ENCODE measurements at places on chromosomes 5 and 9.

DNA sequence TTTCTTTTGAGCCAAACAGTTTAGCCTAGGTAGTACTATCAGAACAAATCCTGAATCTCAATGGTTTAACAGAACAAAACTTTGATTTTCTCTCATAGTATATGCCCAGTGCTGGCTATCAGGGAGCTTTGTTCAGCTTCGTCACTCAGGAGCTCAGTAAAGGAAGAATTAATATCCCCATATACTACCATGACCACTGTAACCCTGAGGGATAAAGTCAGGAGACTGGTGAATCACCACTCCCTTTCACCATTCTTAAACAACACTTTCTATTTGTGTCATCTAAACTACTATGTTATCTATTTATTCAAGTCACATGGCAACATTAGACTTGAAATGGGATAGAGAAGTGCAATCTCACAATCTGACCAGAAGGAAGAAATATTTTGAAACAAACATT, 522.6 kb upstream of the COX7C start:
- no peak for DNase-seq

- no peak for DNase-seq
These were observed 76.6 kb downstream of the PAPPA start for GRCh38 chr9:116230051-116230632.

DNA sequence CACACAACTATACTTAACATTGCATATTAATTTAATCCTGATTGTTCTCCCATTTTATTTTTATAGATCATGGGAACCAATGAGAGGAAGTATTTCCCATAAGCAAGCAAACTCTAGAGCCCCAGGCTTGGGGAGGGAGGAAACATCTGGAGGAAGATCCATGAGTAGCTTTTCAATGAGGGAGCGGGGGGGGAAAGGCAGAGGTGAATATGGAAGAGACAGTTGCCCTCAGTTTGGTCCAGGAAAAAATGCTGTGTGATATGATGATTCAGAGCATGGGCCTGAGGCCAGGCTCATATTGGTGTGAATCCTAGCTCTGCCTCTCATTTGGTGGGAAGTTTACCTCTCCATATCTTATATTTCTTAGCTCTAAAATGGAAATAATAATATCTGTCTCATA, 42.2 kb upstream of the ALDOB start:
- peak; percentile 59 for DNase-seq

DNA sequence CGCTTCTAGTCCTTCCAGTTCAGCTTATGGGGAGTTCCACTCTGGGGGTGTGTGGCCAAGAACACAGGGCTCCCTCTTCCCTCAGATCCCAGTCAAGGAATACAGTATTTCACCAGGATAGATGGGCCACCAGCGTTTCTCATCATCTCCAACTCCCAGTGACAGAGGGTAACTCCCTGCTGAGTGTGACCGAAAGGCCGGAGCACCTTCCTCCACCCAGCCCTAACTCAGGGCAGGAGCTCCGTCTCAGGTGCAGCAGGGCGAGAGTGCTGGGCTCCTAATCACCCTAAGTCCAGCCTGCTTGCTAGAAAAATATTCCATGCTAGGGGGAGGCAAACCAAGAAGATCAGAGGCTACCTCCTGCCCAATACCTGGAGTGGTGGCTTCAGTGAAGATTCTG, 102.6 kb downstream of the ADAMTS2 start:
- no peak for DNase-seq

DNA sequence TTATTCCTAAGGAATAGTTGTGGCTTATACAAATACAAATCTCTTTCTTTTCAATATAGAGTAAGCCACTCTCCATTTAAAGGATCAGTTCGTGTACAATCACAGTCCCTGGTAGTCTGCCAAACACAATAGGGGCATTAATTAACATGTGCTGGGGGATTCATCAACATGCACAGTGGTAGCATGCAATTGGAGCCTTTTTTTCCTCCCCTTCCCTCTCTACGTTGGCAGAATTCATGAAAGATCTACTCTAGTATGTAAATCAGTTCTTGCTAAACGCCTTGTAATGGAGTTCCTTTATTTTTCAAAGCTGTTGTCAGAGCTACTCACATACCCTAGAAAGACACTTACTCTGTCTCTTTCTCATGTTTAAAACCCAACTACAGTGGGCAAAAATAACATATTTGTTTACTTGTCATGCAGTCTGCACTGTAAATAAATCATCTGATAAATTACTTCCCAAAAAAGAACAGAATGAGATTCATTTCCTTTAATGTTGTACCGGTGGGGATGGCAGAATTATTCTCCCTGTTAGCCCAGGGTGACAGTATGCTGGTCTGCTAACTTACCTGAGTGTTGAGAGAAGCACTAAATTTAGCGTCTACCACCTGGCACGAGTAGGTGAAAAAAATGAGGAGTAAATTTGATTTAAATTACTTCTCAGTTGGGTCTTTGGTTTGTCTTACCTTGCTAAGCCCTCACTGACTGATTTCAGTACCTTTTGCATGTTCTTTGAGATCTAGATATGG, 341.5 kb upstream of the CCNH start:
- DNase-seq: no peak

DNA sequence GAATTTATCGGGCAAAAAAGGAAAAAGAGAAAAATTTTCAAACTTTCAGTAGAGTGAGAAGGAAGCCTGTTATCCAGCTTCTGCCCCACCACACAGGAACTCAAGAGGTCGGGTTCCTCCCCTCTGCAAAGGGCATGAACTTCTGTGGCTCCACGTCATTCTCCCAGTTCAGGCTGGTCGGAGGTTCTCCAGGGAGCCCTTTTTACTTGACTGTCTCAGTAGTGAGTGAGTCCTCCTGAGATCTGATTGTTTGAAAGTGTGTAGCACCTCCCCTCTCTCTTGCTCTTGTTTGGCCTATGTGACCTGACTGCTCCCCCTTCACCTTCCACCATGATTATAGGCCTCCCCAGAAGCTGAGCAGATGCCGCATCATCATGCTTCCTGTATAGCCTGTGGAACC, 9.7 kb downstream of the SPINK1 start:
- no peak for DNase-seq

- no peak for DNase-seq
These were observed 116.6 kb downstream of the FAM170A start for GRCh38 chr5:119745976-119746375.

GRCh38 chr9:137435381-137435891, 5.7 kb downstream of the ENTPD8 start:
- DNase-seq: no peak

DNA sequence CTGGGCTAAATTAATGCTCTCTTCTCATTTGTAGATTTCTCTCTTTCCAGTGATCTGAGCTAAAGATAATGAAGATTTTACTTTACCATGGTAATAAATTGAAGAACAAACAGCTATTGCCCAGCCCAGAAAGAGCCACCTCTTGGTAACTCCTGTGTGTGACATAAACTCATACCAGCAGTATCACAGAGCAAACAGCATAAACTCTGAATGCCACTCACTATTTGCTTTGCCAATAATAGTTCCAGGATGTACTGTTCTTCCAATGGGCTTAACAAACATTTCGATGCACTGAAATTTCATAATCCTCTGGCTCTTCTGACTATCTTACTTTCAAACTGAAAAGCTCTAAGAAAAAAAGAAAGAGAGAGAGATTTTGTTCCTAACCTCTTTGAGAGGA, 69.8 kb upstream of the RASEF start:
- DNase-seq: no peak

GRCh38 chr5:88885002-88885401, 2.0 kb upstream of the MEF2C start:
- peak; percentile 36 for DNase-seq

GRCh38 chr5:95915999-95916686, 45.5 kb downstream of the ELL2 start:
- DNase-seq: no peak

DNA sequence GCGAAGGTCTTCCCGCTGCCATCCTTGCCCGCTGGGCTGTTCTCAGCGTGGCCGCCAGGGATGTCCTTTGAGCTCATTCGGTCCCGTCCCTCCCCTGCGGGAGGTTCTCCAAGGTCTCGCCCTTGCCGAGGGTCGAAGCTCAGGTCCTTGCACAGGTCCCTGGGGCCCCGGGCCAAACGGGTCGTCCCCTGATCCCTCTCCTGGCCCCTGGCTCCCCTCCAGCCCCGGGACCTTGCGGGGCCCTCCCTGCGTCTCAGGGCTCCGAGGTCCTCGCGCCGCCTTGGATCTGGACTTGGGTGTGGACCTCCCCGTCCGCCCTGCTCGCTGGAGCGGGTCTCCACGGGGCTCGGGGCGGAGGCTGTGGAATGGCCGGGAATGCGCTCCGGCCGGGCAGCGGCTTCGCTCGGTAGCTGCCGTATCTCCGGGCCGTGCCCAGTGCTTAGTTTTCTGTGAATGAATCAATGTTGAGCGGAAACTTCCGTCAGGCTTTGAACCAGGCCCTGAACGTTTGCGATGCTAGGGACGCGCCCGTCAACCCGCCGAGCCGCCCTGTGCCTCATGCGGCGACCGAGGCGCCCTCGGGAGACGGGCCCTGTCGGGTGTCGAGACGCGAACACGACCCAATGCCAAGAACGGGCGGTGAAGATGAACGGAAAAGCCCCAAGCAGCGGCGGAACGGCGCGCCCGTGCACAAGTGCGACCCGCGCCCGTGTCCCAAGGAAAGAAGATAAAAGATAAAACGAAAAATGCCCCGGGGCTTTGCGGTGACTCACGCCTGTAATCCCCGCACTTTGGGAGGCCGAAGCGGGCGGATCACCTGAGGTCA, 780 bp downstream of the RNU6ATAC start:
- peak; percentile 77 for DNase-seq

DNA sequence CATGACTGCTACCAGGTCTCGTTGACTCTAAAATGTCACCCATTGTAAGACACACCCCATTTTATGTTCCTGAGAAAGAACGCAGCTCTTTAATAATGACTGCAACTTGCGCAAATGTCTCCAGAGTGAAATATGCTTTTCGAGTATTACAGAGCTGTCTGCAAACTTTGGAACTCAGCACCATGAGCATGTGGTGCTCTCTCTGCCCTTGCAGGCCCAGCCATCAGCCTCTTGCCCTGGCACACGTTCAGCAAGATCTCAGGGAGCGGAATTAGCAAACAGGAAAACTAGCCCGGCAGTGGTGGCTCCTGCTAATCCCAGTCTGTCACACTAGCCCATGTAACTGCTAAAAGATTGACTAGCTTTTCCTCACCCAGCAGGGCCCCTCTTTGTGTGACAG, 114.5 kb upstream of the SLC1A3 start:
- no peak for DNase-seq

DNA sequence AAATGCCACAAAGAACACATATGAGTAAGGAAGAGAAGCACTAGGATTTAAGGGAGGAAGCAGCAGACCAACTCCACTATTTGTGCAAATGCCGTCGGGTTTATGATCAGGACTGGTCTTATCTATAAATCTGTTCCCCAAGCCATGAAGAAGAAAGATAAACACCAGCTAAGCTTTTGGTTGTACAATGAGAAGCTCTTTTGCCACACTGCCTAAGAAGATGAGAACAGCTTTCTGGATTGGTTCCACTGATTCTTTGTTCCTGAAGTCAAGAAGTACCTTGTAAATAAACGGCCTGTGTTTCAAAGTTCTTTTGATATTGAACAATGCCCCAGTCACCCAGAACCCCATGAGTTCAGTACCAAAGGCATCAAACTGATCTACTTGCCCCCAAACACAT, 93.9 kb downstream of the RFX3 start:
- no peak for DNase-seq

DNA sequence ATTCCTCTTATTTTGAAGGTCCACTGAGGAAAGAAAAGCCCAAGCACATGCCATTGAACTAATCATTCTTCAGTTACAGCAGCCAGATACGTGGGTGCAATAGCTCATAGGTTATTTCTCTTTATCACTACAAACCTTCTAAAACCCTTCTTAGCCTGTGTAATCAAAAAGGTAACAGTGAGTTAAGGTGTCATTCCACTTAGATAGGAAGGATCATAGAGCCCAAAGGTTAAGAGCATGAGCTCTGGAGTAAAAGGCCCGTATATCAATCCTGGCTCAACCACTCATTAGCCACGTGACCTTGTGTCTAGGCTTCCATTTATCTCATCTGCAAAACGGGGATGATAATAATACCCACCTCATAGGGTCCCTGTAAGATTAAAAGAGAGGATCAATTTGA, 2.7 kb downstream of the GPX8 start:
- DNase-seq: no peak

DNA sequence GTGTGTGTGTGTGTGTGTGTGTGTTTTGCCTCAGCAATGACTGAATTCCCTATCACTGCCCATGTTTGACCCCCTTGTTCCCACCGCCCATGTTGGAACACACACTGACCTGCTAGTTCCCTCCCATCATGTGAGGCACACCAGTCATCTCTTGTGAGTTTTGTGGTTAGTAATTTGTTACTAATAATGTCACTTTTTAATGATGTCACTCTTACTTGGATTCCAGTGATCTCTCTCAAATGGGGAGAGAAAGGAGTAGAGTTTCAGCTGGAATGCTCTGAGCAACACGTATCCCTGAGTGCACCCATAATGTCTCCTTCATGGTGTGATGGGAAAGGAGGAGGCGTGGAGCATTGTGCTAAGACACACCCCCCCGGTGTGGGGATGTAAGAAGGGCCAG, 172.6 kb downstream of the SH3GL2 start:
- DNase-seq: no peak

DNA sequence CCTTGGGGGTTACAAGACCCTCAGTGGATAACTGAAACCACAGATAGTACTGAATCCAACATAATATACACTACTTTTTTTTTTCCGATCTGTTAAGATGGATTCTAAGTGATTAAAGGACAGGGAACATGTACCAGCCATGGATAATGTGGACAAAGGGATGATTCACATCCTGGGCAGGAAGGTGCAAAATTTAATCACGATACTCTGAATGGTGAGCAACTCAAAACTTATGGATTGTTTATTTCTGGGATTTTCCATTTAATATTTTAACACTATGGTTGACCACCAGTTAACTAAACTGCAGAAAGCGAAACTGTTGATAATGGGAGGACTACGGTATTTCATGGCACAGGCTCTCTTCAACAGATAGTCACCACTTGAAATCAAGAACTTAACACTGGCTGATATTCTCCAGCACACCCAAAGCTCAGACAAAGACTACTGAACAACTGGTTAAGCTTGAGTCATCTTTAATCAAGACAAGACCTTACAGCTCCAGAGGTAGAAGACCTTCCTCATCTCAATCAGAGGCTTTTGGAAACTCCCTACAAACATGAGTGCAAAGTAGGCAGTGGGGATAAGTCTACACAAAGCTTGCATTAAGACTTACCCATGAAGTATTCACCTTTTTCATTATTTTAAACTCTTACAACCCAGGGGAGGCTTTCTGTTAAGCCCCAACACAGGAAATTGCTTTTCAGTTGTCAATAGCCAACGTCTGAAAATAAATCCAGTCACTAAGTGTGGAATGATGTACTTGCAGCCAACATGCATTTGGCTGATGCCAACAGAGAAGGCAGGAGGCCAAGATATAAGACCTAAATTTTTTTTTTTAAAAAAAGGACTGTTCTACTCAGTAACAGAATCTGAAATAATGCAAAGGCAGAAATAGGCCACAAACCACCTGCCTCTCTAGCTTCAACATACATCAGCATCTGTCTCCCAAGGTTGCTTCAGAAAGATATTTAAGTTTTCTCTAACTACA, 78.7 kb downstream of the ELAVL2 start:
- DNase-seq: no peak

DNA sequence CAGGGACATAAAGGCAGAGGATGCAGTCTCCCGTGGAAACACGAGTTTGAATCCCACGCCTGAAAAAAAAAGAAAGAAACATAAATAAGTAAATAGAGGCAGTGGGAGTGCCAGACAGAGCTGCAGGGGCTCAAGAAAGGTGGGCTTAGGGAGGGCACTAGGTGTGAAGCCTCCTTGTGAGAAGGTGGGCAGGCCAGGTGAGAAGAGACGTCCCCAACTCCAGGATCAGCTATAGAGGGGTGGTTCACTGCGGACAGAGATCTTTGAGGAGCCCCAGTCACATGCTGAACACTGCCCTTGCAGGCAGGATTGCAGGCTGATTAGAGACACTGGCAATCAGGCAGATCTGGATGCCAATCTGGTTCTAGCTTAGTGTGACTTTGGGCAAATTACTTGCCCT, 172.1 kb downstream of the RGS3 start:
- DNase-seq: no peak

Data from GM23248 (cell line).